ENCODE measurements at places on chromosomes 5 and 9.

DNA sequence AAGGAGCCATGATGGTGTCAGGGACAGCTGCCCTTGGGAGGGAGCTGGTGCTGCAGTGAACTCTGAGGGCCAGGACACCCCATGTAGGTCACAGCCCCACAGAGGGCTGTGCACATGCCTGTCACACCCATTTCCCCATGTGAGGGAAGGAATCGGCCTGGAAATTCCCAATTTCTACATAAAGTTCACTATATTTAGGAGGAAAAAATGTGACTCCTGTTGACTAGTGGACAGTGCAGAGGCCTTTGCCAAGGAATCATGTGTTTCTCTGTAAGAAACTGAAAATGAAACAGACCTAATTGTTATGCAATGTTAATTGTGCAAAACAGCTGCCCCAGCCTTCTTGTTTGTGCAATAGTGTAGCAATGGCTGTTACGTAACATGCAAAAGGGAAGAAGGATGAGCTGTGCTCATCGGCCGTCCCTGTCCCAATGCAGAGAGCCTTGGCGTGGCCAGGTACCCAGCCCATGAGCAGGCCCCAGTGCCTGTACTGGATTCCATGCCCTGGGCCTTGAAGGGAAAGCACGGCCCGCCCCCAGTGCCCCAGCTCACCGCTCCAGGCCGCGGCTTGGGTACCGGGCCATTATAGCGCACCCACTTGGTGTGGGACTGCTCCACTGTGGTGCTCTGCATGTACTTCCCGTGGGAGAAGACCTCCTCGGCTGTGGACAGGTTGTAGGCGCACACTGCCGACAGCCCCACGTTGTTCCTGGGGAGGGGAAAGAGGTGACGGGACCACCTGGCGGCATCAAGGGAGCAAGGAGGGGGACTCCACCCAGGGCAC lies 70.0 kb downstream of the SECISBP2 start:
- no peak for DNase-seq

- no peak for DNase-seq
These were observed 5.1 kb downstream of the AIF1L start for GRCh38 chr9:131101207-131101964.

DNA sequence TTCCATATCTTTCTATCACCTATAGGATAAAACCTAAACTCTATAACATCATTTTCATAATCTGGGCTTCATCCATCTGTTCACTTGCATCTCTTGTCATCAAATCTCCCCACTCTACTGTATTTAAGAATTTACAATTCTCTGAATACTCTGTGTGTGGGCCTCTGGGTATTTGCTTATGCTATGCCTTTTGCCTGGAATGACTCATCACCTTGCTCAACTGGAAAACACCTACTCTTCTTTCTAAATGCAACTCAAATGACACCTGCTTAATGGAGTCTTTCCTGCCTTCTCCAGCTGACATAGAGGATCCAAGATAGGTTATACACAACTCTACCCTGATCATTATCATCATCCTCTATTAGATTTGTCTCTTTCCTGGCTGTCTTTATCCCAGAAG lies 421.7 kb downstream of the SPATA31D1 start:
- DNase-seq: peak; percentile 56

DNA sequence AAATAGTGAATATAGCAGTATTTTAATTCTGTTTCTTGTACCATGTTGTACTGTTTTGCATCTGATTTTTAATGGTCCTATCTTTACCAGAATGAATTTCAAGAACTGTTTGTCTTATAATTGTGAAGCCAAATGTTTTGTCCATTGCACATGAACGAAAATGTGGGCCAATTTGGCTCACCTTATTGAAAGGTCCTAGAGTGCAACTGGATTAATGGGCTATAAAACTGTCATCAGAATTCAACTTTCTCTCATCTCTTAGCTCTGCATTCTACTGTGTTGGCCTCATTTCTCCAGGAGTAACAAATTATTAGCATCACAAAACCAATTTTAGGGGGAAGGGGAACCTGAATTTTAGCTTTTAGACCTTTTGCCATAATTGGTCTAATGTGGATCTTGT lies 179.4 kb upstream of the NUDT12 start:
- DNase-seq: no peak

GRCh38 chr5:10801931-10802666 lies 41.1 kb upstream of the DAP start:
- DNase-seq: peak; percentile 88

DNA sequence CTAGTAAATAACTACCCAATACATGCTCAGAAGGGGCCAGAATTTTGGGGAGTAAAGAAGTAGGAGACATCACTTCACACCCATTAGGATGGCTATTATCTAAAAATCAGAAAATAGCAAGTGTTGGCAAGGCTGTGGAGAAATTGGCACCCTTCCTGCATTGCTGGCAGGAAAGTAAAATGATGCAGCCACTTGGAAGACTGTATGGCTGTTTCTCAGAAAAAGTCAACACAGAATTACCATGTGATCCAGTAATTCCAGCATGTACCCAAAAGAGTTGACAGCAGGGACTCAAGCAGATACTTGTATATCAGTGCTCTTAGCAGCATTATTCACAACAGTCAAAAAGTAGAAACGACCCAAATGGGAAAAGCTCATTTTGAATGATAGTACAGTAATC lies 107.6 kb downstream of the APBA1 start:
- no peak for DNase-seq

DNA sequence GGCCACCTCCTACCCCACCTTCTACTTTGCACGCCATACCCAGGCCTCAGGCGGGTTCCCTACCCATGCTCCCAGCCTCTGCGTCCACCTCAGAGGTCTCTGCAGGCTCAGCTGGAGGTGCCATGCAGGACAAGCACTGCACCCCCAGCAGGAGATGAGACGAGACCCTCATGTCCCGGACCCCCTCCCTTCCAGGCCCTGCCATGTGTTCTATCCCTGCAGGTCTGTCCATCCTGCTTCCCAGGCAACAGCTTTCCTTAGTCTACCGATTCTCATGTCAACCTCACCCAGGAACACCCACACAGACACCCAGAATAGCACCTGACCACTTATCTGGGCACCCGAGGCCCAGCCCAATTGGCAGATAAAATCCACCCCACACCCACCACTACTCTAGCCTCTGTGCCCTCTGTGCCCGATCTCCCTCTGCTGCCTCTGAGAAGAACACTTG lies 52.1 kb downstream of the SEMA4D start:
- no peak for DNase-seq

- DNase-seq: no peak
These were observed 172.1 kb upstream of the DAP start for GRCh38 chr5:10933121-10933520.

GRCh38 chr9:70639853-70640814 lies 225.7 kb upstream of the KLF9 start:
- DNase-seq: peak; percentile 58

GRCh38 chr5:84605241-84605640 lies 220.6 kb upstream of the EDIL3 start:
- DNase-seq: no peak

GRCh38 chr5:91024727-91025126 lies 358.4 kb downstream of the ARRDC3 start:
- no peak for DNase-seq

- DNase-seq: no peak
These were observed 20.5 kb downstream of the ZBTB34 start for GRCh38 chr9:126880947-126881332.

DNA sequence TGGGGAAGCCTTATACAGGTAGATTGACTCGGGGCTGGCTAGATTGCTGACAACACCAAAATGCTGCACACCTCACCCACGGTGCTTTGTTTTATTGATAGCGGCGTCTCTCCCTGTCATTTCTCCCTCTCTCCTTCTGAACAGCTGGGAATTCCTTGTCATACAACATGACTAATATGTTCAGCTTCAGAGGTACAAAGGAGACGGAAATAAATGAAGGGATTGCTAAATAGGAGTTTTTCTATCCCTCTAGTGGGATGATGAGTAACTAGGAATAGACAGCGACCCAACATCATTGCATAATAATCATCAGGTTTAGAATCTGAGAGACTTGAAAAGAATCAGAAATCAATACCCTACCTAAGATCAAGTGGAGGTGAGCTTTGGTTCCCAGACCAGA lies 337.7 kb upstream of the PANK3 start:
- no peak for DNase-seq

DNA sequence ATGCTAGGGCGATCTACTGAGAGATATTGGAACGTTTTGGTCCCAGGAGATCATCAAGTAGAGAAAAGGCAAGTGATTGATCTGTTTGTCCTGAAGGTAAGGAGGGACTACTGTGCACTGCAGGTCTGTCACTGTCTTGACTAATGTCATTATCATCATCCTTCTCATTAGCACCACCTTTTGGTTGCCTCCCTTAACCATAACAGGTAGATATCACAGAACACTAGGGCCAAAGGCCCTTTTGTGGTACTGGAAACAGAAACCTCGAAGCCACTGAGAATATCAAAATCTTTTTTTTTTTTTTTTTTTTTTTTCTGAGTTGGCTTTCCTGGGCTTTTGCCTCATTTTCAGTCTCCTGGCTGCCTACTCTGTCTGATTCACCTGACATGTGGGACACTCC lies 134.0 kb downstream of the KCTD16 start:
- DNase-seq: peak; percentile 75

GRCh38 chr5:76684756-76685519 lies 31.0 kb upstream of the F2R start:
- no peak for DNase-seq

DNA sequence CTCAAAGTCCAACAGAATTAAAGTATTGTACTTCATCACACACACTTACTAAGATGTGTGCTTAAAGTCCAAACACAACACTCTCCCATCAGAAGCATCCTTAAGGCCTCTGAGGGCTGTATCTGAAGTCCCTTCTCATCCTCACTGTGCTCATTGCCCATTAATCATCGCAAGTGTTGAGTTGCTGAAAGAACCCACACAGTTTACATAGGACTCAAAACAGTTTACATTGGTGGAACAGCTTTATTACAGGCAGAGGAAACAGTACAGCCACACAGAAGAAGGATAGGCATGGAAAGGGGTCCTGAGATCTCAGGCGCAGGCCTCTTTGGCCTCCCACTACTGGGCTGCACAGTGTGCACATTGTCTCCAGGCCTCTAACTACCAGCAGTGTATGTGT lies 113.4 kb downstream of the CMYA5 start:
- DNase-seq: no peak

DNA sequence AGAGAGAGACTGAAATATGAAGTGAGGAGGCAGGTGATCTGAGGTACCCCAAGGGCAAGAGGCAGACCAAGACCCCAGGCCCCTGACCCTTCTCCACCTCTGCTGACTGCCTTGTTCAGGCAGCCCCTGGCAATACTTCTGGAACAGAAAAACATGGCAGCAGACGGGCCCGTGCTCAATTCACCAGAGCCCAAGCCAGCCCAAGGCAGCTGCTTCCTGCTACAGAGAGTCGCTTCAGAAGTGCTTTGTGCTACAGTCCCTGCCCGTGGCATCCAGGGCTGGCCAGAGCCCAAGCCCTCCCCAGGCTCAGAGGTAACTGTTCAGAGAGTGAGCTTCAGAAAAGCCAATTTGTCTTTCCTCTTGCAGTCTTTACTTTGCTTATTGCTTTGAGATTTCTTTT lies 151.4 kb upstream of the FSTL4 start:
- DNase-seq: no peak

GRCh38 chr9:4020755-4021296 lies 279.0 kb downstream of the GLIS3 start:
- peak; percentile 88 for DNase-seq

- DNase-seq: no peak
These were observed 114.9 kb downstream of the TRIO start for GRCh38 chr5:14257995-14258403.

DNA sequence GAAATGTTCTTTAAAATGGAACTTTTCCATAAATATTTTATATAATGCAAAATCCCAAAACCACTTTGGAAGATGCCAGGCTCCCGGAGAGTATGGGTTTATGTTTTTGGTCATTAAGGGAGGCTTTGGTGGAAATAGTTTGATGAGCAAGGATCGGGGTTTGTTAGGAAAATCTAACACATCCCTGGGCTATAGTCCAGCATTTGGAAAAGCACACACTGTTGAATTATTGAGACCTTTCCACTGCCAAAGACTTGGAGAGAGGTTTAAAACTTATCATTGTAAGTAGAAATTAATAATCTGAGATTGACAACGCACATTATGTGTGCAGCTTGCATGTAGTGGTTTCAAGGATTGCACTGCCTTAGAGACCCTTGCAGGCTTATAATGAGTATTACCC lies 156.3 kb downstream of the PARP8 start:
- no peak for DNase-seq

- no peak for DNase-seq
These were observed 5.8 kb upstream of the SNAPC3 start for GRCh38 chr9:15416880-15417279.

DNA sequence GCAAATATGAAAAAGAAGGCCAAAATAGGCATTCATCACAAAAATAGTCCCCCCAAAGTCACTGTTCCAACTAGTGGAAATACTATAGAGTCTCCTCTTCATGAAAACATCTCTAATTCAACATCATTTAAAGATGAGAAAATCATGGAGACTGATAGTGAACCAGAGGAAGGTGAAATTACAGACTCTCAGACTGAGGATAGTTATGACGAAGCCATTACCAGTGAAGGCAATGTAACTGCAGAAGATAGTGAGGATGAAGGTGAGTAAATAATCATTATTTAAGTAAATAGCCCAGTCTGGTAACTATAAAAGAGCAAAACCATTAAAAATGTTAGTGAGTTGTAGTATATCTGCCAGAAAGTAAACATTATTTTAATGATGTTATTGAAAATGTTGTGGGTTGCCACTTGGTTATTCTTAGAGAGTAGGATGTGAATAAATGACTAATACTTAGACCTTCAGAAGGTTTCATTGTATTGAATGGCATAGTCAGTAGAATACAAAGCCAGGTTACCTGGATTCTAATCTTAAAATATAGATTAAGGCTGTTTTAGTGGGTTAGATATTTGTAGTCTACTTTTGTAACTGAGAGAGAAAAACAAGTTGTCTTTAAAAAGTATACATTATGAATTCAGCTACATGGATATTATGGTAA lies 16.3 kb downstream of the AGGF1 start:
- DNase-seq: no peak

DNA sequence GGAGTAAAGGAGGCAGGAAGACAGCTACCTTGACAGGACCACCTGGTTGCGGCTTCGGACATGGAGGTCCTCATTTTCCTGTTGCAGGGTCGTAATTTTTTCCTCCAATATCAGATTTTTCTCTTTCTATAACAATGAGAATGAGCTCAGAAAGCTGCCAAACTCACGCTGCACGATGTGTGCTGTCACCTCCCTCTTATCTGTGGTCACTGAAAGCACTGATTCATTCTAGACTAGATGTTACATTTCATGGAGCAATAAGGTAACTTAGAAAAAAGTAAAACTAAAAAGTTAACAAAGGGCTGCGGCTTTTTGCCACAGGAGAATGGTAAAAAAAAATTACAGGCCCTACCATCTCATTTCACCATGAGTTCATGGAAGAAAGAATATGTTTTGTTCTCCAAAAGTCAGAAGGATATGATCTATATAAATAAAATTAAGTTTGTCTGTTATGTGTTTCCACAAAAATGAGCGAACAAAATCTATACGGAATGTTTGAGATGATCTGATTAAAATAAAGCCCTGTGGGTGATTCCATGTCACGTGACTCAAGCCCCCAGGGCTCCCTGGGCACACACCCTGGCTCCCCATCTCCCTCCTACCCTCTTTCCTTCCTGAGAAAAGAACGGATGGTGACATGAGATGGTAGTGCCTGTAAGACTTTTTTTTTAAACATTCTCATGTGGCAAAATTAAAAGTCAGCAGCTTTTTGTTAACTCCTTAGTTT lies 26.9 kb upstream of the ANXA6 start:
- DNase-seq: no peak

All from MM.1S (cell line).